Activated CD4-positive, alpha-beta T cell treated with anti-CD3 and anti-CD28 coated beads for 48 hours (primary cell): ENCODE measurements at places on chromosomes 5 and 9.

- DNase-seq = no peak
Observed at GRCh38 chr5:127112347-127112864, 39.1 kb upstream of the C5orf63 start.

DNA sequence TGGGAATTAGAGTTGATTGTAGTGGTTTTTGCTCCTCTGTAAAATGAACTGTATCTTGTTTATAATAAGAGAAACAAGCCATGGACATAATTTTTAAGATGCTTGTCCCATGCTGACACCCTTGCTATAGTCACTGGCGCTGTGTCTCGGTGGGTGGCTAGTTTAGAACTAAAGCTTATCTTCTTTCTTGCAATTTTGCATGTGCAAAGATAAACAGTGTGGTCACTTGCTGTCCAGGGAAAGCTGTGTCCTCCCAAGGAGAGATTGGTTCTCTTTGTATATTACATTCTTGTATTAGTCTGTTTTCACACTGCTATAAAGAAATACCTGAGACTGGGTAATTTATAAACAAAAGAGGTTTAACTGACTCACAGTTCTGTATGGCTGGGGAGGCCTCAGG lies 143.8 kb downstream of the MELK start:
- no peak for DNase-seq

DNA sequence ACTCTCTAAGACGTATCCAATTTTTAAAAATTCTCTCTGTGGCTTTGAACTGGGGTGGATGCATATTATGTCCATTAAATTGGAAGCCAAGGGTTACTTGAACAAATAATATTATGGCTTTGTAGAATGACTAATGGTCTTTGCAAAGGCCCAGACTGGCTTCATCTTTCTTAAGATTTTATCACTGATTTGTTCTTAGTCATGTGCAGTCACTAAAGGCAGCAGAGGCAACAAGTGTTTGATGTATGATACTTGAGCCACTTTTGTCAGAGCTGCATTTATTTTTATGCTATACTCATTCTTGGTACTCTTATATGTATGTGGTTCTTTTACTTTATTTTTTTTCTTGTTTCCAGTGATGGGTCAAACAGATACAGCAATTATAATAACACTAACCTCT lies 152.2 kb downstream of the NR2F1-AS1 start:
- DNase-seq = no peak

- DNase-seq = no peak
Observed at GRCh38 chr5:126718236-126718868, 58.6 kb upstream of the LMNB1 start.

DNA sequence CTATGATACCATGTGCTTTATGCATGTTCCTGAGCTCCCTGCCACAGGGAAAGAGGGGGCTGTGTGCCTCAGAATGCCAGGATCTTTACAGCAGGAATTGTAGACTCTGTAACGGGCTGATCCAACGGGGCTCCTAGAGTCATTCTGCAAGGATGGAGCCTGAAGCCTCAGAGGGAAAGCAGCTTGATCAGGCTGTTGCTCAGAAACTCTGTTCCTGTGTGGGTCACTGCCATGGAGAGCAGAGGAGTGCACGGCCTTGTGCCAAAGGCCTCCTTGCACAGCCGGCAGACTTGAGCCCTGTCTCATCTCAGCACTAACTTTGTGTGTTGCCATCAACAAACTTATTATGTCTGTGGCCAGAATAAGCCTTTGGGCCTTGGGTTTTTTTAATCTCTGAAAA lies 51.8 kb downstream of the AMBP start:
- no peak for DNase-seq

- DNase-seq = no peak
Observed at GRCh38 chr5:53983568-53984460, 326.6 kb downstream of the ARL15 start.
